ENCODE measurements at places on chromosomes 12 and 14.

DNA sequence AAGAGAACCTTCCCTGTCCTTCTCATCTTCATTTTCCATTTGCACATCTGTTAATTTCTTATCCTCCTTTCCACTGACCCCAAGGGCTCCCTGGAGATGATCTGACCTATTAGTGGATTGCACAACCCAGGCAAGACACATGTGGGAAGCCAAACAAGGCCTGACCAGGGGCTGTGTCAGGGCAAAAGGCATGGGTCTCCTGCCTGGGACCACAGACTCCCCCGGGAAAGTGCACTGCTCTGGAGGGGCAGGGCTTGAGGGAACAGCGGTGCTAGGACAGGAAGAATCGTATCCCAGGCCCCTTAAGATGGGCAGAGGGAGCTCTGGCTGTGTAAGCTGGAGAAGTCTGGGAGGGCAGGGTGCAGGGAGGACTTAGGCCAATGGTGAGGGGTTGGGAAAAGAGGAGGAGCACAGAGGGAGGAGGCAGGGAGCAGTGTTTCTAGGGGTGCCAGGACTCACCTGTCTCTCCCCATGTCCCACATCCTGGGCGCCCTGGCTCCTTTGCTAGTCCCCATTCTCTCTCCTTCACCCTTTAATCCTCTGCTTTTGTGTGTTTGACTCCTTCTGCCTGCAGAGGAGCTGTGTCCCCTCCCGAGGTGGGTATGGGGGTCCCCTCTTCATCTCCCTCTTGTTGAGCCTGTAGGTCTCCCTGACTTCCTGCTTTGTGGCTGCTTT is 25.3 kb downstream of the PLEKHG3 start:
- no peak for DNase-seq

DNA sequence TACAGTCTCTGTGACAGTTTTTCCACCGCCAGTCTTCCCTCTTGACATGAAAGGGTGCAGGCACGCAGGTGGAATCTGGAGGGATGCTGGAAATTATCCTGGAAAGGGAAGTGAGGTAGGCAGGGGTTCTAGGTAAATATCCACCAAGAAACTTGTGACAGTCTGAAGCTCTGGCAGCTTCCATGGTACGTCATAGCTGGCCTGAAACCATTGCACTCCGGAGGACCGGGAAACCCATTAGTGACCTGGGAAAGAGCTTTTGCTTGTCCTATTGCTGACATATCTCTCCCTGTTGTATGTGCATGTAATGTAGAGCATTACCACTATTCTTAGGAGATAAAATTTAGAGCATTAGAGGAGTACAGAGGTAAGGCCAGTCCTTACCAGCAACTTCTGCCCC is 275.9 kb downstream of the EGLN3 start:
- no peak for DNase-seq

- DNase-seq = no peak
Observed at GRCh38 chr12:26251600-26251999, 56.2 kb downstream of the SSPN start.

GRCh38 chr12:67666605-67667004 is 18.1 kb downstream of the DYRK2 start:
- no peak for DNase-seq

DNA sequence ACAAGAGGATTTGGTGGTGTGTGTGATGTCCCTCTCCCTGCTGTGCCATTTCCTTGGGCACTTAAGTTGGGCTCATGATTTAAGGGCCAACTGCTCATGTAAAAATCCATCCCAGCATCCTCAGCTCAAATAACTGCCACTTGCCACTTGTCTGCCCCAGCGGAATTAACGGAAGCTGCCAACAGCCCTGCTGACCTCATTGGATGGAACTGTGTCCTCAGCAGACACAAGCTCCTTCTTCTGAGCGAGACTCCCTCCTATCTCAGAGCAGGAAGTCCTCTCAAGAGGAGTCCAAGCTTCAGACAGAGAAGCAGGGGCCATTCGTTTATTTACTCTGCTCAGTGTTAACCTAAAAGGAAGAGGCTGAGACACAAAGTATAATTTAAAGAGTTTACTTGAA is 29.6 kb upstream of the PRMT8 start:
- DNase-seq = no peak

DNA sequence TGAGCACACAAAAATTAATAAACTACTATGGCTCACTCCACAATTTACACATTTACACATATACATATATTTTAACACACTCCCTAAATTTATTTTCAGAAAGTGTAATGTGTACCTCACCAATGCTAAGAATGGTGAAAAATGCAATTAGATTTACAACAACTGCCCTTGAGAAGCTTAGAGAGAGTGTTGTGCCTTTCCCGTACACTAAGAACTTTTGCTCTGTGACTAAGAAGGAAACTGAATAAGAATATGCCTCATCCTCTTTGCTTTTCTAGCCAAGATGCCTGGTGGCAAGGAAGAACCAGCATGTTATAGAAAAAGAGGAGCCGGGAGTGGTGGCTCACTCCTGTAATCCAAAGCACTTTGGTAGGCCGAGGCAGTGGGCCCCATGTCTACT is 62.3 kb downstream of the SINHCAF start:
- DNase-seq = no peak

DNA sequence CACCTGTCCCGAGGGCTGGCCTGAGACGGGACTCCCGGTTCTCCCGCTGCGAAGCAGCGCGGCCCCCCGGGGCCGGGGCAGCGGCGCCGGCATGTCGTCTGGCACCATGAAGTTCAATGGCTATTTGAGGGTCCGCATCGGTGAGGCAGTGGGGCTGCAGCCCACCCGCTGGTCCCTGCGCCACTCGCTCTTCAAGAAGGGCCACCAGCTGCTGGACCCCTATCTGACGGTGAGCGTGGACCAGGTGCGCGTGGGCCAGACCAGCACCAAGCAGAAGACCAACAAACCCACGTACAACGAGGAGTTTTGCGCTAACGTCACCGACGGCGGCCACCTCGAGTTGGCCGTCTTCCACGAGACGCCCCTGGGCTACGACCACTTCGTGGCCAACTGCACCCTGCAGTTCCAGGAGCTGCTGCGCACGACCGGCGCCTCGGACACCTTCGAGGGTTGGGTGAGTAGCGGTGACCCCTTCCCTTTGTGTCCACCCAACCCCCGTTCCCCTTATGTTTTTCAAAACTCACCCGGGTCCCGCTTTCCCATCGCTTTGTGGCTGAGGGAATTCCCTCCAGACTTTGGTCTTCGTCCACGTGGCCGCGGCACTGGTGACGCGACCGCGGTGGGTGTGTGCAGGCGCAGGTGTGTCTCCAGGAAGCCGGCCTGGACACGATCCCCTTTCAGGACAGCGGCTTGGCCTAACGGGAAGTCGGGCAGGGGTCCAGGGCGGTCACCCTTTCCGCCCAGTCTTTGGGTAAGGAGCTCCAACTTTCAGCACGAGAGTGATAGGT is 826 bp downstream of the PRKCH start:
- DNase-seq = peak; percentile 29

DNA sequence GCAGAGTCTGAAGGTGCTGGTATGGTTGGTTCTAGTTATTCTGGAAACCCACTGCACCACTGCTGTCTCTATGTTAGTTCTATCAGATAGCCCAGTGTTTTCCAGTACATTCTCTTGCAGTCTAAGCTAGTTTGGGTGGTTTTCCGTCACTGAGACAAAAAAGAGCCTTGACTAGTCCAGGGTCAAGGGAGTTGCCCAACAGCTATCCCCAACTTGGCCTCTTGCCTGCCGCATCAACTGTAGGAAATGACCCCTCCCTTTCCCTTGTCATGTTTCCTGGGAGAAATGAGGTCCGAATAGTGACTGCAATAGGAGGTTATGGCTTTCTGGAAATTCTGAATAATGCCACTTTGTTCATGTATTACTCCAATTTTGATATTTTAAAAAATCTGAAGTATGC is 160.4 kb downstream of the EFCAB11 start:
- no peak for DNase-seq

DNA sequence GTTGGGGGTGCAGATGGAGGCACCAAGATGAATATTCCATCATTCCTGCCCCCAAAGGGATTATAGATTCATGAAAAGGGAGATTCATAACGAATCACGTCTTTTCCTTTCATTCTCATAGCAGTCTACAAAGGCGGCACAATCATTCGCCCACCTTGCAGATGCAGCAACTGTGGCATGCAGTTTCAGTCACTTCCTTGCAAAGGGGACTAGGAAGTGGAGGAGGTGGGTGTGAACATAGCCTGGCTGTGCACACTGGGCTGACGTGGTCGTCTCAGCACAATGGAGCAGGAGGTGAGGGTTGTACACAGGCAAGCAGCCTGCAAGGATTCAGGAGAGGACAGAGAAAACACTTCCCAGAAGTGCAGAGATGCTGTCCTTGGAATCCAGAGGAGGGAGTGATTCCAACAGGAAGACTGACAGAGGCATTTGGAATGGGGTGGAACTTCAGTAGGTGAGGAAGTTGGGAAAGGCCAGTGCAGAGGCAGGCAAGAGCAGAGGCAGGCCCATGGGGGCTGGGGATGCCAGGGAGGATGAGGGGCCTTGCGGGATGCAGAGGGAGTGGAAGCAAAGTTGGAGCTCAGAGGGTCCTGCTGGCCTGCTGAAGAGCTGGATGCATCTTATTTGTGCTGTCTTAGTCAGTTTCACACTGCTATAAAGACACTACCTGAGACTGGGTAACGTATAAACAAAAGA is 21.9 kb upstream of the PPP2R5C start:
- no peak for DNase-seq

DNA sequence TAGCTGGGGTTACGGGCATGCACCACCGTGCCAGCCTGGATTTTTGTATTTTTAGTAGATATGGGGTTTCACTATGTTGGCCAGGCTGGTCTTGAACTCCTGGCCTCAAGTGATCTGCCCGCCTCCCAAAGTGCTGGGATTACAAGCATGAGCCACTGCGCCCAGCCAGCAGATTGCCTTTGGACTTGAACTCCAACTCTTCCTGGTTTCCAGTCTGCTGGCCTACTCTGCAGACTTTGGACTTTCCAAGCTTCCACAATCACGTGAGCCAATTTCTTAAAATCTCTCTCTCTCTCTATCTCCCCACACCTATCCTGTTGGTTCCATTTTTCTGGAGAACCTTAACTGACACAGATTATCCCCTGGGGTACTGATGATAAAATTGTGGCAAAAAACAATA is 55.0 kb downstream of the EMP1 start:
- no peak for DNase-seq

DNA sequence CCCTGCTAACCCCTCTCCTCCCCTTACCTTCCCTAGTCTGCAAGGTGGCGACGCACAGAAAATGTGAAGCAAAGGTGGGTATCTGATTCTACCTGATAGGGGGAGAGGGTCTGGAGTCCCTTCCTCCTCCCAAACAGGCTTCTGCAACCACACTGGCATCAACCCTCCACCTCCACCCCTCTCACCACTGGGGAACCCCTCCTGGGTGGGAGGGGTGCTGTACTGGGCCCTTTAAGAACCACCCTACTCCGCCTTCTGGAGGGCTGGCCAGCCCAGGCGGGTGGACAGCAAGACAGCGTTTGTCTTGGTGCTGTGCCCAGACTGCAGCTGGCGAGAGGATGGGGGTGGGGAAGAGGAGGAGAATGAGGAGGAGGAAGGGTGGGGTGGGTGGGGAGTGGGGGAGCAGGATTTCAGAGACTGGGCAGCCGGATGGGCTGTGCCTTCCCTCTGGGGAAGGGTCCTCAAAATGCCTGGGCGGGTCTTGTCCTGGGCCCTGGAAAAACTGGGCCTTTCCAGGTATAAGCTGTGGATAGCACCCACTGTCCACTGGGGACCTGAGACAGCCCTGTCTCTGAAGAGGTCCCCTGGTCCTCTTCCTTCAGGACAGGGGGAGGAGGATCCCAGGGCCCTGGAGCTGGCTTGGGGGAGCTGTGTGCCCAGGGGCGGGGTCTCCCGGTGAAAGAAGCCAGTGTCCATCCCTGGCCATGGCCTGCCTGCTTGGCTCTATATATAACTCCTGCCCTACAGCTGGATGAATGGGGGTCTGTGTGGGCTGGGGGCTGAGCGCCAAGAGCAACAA is 2.8 kb downstream of the TNS2 start:
- no peak for DNase-seq

GRCh38 chr12:77122661-77123060 is 57.3 kb upstream of the E2F7 start:
- no peak for DNase-seq

- DNase-seq = peak; percentile 13
Observed at GRCh38 chr12:109927622-109928021, 27.5 kb downstream of the TCHP start.

All from activated T-helper 9 cell treated with anti-CD3 and anti-CD28 coated beads, Interleukin-2, amount 50 U/mL, for 16 hours (primary cell).